SJCRH30 (cell line): ENCODE measurements at places on chromosomes 11 and 22. TPM values are rescaled to one million over a fixed set of nuclear protein-coding genes. Genes with fewer than 3 reads are reported as not detected.

The DMC1 gene
- total RNA-seq: not detected in 2 replicates

DNA sequence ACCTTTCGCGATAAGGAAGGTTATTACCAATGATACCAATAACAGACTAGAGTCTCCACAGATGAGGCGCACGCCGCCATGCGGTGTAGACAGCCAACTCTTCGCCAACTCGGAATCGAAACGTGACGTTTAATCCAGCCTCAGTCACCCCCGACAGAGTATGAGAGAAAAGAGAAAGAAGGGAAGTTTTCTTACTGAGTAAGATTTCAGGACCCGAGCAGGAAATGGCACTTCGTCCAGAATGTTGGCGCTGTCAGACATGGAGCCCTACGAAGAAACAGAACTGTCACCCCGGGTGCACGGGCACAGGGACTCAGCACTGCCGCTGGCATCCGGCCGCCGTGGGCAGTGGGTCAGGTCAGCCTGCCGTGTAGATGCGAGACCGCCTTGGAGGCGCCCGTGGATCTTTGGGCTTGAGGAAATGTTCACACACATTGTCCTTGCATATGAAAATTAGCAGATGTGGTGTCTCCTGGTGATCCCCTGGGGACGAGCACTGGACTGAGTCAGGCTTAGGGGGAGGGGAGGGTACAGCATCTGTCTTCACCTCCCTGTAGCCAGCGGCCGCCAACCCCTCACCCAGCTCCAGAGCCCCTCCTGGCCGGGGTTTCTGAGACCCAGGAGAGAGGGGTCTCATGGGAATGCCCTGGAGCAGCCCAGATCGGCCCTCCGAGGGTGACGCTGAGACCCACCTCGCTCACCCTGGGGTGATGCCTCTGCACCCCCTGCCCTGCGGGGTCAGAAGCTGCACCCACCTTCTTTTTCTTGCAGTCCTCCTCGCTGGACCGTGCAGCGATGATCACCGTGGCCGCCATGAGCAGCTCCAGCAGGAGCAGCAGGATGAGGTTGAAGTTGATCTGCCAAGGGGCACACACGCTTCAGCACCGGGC is 8.3 kb downstream of the MLC1 start:
- no peaks in the 10 kb centered on the region for H3K36me3 ChIP-seq
- no peak for DNase-seq
- no peak overlapping the region for H3K4me3 ChIP-seq

DNA sequence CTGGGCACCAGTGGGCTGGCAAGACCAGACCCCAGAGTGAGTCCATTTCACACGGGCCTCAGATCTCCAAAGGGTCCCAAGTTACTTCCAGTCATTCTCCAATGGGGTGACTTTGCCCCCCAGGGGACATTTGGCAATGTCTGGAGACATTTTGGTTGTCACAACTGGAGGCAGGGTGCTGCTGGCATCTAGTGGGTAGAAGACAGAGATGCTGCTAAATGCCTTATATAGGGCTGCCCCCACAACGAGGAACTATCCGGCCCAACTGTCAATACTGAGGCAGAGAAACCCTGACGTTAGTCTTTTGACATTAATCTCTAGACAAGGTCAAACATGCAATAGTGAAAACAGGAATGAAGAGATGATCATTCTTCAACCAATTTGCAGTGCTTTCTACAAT is 6.4 kb downstream of the RTN4RL2 start:
- H3K4me1 ChIP-seq: no peaks in the 10 kb centered on the region
- no peaks in the 10 kb centered on the region for H3K36me3 ChIP-seq
- no peak for DNase-seq

DNA sequence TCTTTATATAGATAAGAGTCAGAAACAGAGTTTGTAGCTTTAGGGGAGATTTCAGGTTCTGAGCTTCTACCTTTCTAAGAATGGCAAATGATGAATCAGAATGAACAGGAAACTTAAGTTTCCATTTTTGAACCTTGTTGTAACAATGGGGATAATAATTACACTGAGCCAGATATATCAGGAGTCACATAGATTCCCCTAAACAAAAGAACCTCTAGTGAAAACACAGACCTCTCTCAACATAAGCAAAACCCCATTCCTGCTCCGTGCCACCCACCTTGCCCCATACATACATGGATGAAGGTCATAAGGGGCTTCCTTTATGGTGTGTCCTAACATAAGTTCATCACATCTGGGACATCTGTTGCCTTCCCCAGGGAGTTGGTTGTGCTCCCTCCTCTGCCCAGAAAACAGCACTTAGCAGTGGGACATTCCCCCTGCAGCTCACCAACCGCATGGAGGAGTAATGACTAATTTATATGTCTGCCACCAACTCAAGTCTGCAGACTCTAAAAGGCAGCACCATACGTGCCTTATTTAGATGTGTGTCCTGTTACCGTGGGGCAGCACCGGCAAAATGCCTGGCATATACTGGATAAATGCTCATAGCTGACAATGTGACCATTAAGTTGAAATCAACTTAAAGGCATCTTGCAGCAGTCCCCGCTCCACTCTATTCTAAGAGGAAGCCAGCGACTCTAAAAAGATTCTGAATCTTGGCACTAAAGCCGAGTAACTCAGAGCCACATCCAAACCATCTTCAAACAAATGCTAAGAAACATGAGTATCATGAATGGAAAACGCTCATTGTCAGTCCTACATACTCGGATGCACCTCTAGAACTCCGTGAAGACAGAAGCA is 8.0 kb downstream of the JAML start:
- no peak overlapping the region for H3K4me3 ChIP-seq
- H3K36me3 ChIP-seq: no peaks in the 10 kb centered on the region
- peaks cover 11% of the 10 kb centered on the region for H3K4me1 ChIP-seq
- H3K27ac ChIP-seq: no peak overlapping the region

The HEPN1 gene
- not detected in 2 replicates for total RNA-seq

DNA sequence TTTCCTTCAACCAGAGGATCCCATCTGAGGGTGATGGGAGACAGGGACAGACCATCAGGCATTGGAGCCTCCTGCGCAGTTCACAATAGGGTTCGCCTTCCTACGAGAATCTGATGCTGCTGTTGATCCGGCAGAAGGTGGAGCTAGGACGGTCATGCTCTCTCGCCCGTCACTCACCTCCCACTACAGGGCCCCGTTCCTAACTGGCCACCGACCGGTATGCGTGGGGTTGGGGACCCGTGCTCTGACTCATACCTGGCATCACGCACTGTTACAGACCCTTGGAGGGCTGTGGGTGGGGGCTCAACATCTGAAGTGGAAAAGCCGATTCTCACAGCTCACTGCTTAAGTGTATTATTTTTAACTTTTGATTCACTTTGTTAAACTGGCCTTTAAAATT is 402.3 kb downstream of the BRD1 start:
- DNase-seq: no peak
- H3K4me1 ChIP-seq: no peaks in the 10 kb centered on the region
- H3K36me3 ChIP-seq: no peaks in the 10 kb centered on the region
- peaks cover 32% of the 10 kb centered on the region for H3K27me3 ChIP-seq

The H19 gene
- total RNA-seq: 0.10 TPM in 1 of 2 replicates, not detected in the other

The MAML2 gene
- total RNA-seq: 2.1 and 2.2 TPM in 2 replicates

DNA sequence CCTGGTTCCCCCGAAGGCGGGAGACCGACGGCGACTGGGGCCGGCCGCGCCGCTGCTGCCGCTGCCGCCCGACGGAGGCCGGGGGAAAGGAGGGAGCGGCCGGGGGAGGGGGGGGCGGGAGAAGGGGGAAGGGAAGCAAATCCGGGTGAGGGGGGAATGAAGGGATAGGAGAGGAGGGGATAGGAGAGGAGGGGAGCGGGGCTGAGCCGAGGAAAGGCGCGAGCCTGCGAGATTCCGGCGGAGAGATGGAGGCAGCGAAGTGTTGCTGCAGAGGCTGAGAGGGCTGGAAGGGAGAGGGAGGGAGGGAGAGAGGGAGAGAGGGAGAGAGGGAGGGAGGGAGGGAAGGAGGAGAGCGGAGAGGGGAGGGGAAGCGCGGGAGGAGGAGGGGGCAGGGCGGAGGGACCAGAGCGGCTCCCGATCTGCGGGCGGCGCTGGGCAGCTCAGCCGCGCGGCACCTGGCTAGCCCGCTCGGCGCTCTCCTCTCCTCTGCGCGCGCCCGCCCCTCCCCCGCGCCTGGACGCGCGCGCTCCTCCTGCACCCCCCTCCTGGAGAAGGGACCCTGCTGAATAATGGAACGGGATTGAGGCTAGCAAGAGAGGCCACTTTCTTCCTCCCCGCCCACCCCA is 52.3 kb downstream of the SLC22A12 start:
- no peak overlapping the region for H3K27ac ChIP-seq
- H3K36me3 ChIP-seq: no peaks in the 10 kb centered on the region
- H3K4me3 ChIP-seq: no peak overlapping the region
- no peak for DNase-seq
- H3K4me1 ChIP-seq: no peaks in the 10 kb centered on the region

The NAP1L4 gene
- total RNA-seq: 135 and 168 TPM in 2 replicates

DNA sequence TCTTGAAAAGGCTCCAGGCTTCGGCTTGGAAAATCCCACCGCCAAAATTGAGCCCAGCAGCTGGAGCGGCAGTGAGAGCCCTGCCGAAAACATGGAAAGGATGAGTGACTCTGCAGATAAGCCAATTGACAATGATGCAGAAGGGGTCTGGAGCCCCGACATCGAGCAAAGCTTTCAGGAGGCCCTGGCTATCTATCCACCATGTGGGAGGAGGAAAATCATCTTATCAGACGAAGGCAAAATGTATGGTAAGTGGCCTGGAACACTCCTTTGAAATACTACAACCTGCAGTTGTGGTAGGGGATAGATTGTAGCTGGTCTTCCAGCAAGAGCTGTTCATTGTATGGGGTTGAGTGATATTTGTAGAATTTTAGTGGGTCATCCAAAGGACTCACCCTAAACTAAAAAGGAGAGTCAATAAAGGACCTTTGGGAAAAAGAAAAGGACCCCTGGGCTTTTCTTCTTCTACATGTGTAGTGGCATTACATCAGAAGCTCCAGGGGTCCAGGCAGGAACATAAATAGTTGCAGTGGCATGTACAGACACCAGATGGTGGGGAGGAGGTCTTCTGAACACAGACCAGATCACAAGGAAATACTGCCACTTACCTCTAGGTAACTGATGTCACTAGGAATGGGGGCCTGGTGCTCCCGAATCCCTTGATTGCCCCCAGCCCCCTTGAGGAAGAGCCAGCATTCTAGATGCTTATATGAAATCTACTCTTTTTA is 90.1 kb downstream of the TEAD1 start:
- no peaks in the 10 kb centered on the region for H3K27me3 ChIP-seq
- peaks cover 10% of the 10 kb centered on the region for H3K36me3 ChIP-seq
- no peak for DNase-seq

GRCh38 chr11:23961503-23962338 is 535.1 kb upstream of the LUZP2 start:
- DNase-seq: no peak
- no peaks in the 10 kb centered on the region for H3K36me3 ChIP-seq
- no peaks in the 10 kb centered on the region; the same call in 1 of the 2 replicates for H3K27me3 ChIP-seq
- no peaks in the 10 kb centered on the region for H3K4me1 ChIP-seq
- peak overlapping the region; percentile 25; the same call in 1 of the 2 replicates for H3K4me3 ChIP-seq

The WNT7B gene
- not detected in 2 replicates for total RNA-seq

DNA sequence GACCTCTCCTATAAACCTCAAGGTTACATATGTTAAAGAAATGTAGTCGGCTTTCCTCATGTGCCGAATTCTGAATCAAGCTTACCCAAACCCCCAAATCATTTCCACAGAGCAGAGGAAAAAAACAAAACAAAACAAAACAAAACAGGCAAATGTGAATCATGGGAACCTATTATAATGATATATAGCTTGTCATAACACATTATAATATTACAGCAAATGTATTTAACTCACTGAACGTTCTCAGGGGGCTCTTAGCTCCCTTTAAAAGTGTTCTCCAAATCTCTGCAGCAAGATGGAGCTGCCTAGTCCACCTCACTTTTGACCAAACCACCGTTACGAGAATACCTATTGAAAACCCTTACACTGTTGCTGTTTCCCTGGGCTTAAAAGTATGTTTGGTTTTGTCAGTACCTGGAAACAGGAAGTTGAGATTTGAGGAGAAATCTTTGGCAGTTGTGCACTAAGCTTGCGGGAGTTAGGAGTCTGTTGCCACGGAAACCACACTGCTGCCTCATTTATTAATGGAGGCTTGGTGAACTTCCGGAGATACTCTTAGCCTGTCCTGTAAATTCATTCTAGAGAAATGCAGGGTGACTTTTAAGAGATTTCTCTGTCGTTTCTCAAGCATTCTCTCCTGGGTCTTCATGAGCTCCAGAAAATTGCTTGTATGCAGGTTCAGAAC is 167.0 kb upstream of the RASSF10 start:
- 0 out of 2 replicates have a peak overlapping the region, but pooled peaks have one; percentile 6 for H3K4me3 ChIP-seq
- H3K27ac ChIP-seq: no peak overlapping the region; the same call in 1 of the 2 replicates
- H3K36me3 ChIP-seq: no peaks in the 10 kb centered on the region

The C22orf31 gene
- total RNA-seq: not detected in 2 replicates

The OR52E8 gene
- total RNA-seq: not detected in 2 replicates

The SERHL2 gene
- 6.9 and 7.2 TPM in 2 replicates for total RNA-seq

The LRP5 gene
- 45.5 and 46.5 TPM in 2 replicates for total RNA-seq

The PHOX2A gene
- total RNA-seq: not detected in 2 replicates

GRCh38 chr11:121419836-121420235 is 32.3 kb upstream of the SORL1 start:
- no peak overlapping the region for H3K27ac ChIP-seq
- no peaks in the 10 kb centered on the region for H3K27me3 ChIP-seq
- no peak overlapping the region for H3K4me3 ChIP-seq
- H3K36me3 ChIP-seq: no peaks in the 10 kb centered on the region

DNA sequence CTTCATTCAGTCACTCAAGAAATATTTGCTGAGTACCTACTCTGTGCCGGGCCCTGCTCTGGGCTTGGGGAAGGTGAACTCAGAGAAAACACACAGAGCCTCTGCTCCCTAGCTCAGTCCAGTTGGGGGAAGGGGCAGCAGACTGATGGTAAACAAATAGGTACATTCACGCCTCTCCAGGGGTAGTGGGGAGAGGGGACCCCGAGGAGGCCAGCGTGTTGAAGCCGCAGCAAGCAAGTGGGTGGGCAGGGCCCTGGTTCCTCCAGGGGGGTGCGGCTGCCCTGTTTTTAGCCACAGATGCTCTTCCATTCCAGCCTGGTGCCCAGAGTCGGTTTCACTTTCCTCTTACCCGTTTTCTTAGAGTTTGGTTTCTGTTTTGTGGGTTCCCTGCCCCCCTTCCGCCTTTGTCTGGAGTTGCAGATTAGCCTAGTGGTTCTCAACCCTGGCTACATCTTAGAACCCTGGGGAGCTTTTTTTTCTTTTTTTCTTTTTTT is 8.7 kb downstream of the DRAP1 start:
- no peak for DNase-seq
- H3K4me3 ChIP-seq: no peak overlapping the region
- H3K27me3 ChIP-seq: no peaks in the 10 kb centered on the region
- no peaks in the 10 kb centered on the region for H3K4me1 ChIP-seq
- H3K36me3 ChIP-seq: no peaks in the 10 kb centered on the region
- no peak overlapping the region for H3K27ac ChIP-seq

- H3K4me1 ChIP-seq: no peaks in the 10 kb centered on the region
- H3K27ac ChIP-seq: no peak overlapping the region
- H3K27me3 ChIP-seq: no peaks in the 10 kb centered on the region
- H3K4me3 ChIP-seq: no peak overlapping the region
- no peak for DNase-seq
Observed at GRCh38 chr11:71300187-71300586, 47.8 kb upstream of the SHANK2 start.

DNA sequence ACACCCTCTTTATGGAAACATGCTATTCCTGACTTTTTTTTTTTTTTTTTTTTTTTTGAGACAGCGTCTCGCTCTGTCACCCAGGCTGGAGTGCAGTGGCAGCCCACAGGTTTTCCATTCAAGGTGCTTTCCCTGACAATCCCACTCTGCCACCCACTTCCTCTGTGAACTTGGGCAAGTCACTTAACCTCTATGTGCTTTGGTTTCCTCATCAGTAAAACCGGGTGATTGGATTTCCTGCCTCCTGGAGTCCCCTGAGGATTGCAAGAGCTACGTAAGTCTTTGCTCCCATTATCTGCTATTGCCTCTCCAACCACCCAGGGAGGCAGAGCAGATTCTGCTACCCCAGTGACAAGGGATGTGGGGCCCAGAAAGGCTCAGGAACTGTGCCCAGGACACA is 54.1 kb downstream of the CELSR1 start:
- no peak overlapping the region for H3K4me3 ChIP-seq
- no peak overlapping the region for H3K27ac ChIP-seq
- no peak for DNase-seq
- peaks cover 17% of the 10 kb centered on the region for H3K27me3 ChIP-seq
